NCI-H2029 treated with DMSO at 0.1 percent for 48 hours (cell line): ENCODE measurements at places on chromosomes 2 and 18.
A peak's percentile ranks its signal among the peaks of the same experiment; 100 is the strongest.

DNA sequence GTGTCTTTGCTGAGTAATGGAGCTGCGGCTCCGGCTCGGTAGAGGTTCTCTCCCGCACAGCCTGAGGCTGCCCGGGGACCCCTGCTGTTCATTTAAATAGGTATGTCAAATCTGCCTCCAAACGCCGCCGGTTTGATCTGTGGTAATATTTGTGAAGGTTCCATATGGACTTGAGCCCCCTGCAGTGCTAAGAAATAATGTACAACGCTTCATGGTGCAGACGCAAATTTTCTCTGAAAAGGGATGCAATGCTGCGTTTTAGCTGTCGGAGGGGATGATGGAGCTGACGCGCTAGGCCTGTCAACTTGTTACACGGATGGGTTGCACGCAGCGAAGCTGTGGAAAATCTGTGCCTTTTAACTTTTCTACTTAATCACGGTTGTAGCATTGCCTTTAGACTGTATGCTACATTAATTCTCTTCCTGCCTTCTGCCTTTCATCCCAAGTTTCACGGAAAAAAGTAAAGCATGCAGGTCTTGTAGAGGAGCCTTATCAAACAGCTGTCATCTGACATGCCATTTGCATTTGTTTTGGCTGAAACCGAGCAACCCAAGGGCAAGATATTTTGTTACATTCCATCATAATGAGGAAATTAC lies 43.2 kb downstream of the MRPS9 start:
- no peak for DNase-seq

- DNase-seq: peak; percentile 13
Measured at GRCh38 chr2:58268685-58269084, 27.6 kb upstream of the FANCL start.

- no peak for DNase-seq
Measured at GRCh38 chr2:12623051-12623450, 93.7 kb upstream of the TRIB2 start.

DNA sequence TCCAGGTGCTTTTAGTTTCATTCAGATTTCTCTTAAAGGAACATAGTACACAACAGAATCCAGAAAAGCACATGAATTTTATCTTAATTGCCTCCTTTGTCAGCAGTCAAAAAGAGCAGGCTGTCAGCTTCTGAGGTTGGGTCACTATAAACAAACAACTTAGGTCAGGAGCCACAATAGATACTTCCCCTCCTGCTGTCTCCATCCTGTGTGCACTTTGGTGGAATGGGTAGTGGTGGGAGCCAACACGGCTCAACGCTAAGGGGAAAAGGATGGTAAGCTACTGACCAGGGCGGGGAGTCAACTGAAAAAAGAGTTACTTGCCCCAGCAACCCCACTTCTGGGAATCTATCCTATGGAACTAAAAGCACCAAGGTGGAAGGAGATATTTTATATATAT lies 121.9 kb downstream of the PAX3 start:
- no peak for DNase-seq

- peak; percentile 37 for DNase-seq
Measured at GRCh38 chr2:120783371-120783791, 47.7 kb downstream of the GLI2 start.

DNA sequence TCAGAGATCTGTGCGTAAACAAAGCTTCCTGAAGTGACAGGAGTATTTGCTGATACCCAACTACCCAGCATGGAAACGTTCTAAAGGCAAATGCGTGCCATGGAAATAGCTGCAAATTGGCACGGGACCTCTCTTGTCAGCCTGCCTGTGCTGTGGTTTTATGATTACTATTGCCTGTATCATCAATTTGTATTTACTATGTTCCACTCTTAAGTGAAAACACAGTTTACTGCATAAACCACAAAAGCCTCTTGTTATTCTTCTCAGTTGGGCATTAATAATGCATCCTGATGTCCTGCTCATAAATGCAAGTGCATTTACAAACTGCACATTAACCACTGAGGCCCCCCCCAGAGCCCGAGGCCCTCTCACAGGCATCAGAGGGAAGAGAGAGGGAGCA lies 196.6 kb upstream of the SLC35G4 start:
- DNase-seq: no peak

- no peak for DNase-seq
Measured at GRCh38 chr2:144553379-144553778, 33.5 kb upstream of the ZEB2 start.

- DNase-seq: no peak
Measured at GRCh38 chr2:128967646-128968045, 649.0 kb upstream of the HS6ST1 start.

DNA sequence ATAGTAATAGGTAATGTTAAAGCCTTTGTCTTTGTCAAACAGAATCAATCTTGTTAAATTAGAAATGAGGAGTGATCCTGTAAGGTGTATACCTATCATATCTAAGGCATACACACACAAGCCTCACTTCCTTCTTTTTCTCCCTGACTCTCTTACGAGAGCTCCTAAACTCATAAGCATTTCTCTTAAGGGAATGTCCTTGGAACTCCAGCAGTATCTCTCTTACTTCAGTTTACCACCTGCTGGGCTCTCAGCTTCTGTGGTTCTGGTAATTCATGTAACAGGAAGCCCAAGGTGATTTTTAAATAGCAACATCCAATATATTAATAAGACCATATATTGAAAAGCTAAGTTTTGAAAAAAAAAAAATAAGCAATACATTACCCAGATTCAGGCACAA lies 85.9 kb downstream of the UBE2E3 start:
- DNase-seq: no peak

GRCh38 chr18:37419315-37419714 lies 146.3 kb downstream of the CELF4 start:
- DNase-seq: no peak

- peak; percentile 29 for DNase-seq
Measured at GRCh38 chr2:235493775-235494715, at the start of gene AGAP1. TSS of gene AGAP1 (plus strand) at chr2:235494043.
